NCI-H69 (cell line): ENCODE measurements at places on chromosomes 11 and 22.

DNA sequence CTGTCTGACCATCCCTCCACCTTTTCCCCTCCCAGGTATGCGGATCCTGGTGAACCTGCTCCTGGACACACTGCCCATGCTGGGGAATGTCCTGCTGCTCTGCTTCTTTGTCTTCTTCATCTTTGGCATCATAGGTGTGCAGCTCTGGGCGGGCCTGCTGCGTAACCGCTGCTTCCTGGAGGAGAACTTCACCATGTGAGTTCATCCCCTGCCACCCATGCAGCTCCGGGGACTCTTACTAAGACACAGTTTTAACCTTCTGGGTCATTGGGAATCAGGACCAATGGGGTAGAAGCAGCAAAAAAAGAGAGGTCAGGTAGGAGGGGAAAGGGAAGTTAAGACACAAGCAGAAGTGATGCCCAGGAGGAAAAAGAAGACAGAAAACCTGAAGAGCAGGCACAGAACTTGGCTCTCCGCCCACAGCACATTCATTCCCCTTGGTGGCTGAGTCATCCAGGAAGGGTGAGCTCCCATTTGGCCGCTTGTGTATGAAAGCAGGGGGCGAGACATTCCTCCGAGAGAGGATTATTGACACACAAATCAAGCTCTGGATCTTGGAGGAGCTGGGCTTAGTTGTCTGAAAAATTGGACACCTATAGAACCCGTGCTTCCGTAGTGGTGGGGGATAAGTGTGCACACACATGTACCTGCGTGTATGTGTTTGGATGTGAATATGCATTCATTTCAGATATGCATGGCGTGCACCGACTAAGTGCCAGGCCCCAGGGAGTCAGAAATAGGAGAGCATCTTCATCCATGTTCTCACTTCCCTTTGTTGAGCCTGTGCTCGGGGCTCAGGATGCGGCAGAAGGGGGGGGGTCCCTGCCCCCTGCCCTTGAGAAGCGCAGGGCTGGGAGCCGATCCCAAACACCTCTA is 64.2 kb downstream of the CACNA1I start:
- peak; percentile 76 for DNase-seq

GRCh38 chr11:74783241-74783871 is 34.7 kb downstream of the RNF169 start:
- DNase-seq, result no peak

- DNase-seq, result peak; percentile 55
Measured at GRCh38 chr22:37552524-37553163, 7.6 kb upstream of the CDC42EP1 start.

DNA sequence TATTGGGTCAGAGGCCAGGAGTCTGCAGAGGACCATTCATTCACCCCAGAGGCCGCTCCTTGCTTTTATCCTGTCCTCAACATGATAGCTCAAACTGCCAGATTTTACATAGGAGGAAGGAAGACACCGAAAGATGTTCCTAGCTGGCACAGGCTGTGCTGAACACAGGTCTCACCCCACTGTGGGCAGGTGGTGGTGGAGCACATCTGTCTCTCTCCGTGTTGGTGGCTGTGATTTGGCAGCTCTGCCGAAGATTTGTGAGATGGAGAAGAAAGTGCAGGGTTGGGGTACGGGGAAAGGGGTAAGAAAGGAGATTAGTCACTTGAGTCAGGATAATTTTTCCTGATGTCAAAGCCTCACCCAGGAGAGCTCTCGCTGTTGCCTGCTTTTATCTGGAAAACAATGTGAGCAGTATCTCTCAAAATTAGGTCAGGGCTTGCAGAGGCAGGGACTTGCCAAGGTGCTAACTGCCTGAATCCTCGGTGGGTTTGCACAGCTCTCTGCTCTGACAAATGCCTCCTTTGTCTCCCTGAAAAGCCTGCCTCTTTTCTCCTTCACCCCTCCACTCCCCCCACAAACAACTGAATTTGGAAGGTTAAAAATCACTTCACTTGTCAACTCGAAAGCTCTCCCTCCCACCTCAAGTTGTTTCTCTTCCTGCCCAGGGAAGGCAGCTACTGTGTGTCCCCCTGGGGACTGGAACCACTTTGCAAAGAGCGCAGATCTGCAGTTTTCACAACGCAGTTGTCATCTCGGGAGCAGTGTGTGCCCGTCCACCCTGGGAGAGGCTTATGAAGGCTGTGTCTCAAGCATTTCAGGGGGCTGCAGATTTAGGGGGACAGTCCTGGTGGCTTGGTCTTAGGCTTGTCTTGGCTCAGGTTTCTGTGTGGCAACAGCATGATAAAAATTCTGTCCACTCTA is 299.7 kb downstream of the ST3GAL4 start:
- peak; percentile 27 for DNase-seq

DNA sequence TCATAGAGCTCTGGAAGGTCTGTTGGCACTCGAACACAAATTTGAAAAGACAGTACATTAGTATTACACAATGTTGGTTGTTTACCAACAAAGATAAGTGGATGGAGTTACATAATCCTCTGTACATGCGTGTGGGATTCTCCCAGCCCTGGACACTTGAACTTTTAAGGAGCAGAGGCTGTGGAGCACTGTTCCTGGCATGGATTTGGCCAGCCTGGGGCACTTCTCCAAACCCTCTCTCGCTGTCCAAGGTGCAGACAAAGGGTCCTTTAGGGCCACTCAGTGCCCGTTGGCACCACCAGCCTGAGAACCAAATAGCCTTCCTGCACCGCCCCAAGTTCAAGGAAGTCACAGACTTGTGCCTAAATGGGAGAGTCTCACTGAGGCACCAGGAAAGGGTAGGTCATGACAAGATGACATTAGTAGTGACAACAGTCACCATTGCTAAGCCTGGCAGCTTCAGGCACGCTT is 1.6 kb upstream of the ANO1 start:
- DNase-seq, result no peak

GRCh38 chr11:64216879-64217278 is 9.1 kb downstream of the TRPT1 start:
- DNase-seq, result no peak

- peak; percentile 84 for DNase-seq
Measured at GRCh38 chr11:13169709-13170108, 107.9 kb upstream of the BMAL1 start.

DNA sequence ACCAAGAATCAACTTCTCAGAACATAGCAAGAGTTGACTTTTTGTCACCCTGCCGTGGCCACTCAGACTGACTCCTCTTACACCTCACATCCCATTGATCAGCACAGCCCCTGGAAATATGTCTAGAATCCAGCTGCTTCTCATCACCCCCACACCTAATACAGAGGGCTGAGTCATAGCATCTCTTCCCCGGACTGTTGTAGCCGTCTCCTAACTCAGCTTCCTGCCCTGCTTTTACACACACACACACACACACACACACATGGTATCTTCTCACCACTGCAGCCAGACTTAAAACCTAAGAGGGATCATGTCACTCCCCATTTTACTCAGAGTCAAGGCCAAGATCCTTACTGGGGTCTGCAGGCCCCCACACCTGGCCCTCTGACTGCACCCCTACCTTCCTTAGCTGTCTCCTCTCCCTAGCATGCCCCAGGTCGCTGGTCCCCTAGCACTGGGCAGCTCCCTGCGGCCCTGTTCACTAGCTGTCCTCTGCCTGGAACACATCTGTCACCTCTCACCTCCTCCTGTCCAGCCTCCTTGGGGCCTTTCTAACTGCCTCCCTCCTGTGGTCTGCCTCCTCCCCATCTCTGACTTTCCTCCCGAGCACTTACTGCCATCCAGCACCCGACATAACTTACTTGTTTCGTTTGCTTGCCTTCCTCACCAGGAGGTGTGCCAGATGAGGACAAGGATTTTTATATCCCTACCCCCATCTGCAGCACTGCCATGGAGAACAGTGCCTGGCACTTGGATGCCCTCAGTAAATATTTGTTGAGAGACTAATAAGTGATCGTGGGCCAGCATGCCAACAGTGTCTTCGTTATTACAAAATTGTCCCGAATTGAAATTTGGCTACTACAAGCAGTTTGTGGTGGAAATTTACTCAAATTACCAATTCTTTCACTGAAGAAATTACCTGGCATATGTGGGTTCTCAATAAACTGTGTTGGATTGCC is 61.9 kb downstream of the BMAL1 start:
- peak; percentile 56 for DNase-seq
